DMS153 (cell line): ENCODE measurements at places on chromosomes 6 and 20.

- no peak for DNase-seq
Observed at GRCh38 chr6:108874470-108875160, 26.4 kb downstream of the ARMC2 start.

- DNase-seq: no peak
Observed at GRCh38 chr6:125102891-125103290, 50.7 kb upstream of the TPD52L1 start.

GRCh38 chr6:127954082-127954481 lies 53.2 kb upstream of the THEMIS start:
- no peak for DNase-seq

DNA sequence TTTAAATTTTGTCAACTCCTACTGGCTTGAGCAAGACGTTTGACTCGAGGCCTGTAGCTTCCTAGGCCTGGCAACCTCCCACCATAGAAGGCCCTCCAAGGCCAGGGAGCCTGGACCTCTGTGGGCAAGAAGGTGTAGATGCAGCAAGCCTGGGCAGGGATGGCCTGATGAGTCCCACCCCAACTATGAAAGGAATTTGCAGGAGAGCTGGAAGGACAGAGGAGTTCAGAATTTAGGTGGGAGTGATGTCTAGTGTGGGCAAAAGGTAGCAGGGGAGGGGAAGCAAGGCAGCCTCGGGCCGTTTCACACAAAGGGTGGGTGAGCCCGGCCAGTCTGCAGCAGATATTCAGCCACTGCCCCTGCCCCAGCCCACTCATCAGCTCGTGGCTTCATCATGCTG lies 245.2 kb downstream of the CDH26 start:
- DNase-seq: no peak

GRCh38 chr6:30075790-30076732 lies 492 bp upstream of the RNF39 start:
- DNase-seq: no peak
